ENCODE measurements at places on chromosomes 12 and 14.

DNA sequence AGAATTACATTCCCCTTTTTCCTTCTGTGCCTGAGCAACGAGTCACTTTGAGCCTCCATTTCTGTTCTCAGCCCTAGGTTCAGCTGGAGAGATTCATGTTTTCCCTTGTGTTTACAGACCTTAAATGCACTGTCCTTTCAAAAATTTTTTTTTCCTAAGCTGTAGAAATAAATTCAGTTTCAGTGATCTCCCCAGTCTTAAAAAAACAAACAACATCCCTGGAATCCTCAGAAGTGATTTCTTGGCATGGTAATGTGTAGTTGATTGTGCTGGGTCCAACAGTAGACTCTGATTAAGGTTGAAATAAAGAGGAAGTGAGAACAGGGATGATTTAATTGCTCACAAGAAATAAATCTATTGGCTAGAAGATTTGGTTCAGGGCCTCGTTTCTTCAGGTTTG, 89.3 kb downstream of the NTN4 start:
- DNase-seq: no peak

- no peak for DNase-seq
Observed at GRCh38 chr12:12501121-12501520, 61.5 kb downstream of the DUSP16 start.

DNA sequence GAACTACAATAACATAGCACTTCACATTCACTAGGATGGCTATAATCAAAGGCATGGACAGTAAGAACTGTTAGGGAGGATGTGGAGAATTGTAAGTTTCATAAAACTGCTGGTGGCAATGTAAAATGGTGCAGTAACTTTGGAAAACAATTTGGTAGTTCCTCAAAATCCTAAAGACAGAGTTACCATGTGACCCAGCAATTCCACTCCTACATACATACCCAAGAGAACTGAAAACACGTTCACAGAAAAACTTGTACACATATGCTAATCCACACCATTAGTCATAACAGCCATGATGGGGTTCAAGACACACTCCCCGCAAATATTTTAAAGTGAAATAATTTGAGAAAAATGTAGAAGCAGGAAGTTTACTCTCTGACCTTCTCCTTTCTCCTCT, 31.7 kb downstream of the GALC start:
- no peak for DNase-seq

DNA sequence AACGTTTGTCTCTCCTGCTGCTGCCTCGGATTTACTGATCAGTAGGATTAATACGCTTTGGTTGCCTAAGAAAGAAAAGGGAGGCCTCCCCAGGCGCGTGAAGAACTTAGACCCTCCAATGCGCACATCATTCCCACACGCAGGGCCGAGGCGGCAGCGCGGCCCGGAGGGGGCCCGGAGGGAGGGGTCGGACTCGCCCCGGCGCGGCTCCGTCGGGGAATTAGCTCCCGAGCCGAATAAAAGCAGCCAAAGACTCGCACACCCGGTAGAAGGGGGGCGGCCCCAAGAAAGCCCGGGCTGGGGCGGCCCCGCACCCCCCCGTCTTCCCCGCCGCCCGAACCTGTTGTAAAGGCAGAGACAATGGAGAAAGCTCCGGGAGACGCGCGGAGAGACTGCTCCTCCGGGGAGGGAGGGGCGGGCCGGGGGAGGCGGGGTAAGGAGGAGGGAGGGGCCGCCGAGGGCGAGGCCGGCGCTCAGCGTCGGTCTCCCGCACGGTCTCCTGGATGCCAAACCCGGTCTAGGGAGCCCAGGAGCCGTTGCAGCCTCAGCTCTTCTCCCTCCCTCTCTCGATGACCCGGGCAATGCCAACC, at the start of gene NELL2:
Gene NELL2, minus strand, starts transcription at position 362 of the 590 bp plus-strand sequence. CDS start 446 bp downstream, outside the sequence.
- DNase-seq: peak; percentile 22

- no peak for DNase-seq
Observed at GRCh38 chr14:36028218-36028617, 148.3 kb downstream of the PTCSC3 start.

GRCh38 chr14:34568803-34569202, 29.3 kb upstream of the EAPP start:
- DNase-seq: no peak

DNA sequence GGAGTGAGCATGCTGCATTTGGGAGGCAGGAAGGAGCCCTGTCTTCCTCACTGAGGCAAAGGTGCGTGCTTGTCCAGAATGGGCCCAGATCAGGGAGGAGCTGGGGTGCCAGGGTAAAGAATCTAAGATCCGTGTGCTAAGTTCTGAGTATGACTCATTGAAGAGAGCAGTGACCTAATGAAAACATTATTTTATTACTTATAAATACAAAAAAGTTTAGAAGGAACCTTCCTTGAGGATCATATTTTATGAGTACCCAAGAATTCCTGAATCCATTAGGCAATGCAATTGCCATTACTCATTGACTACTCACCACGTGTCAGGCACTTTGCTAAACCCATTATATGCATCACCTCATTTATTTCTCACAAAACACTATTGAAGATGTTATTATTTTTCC, 264.7 kb downstream of the EGLN3 start:
- no peak for DNase-seq
